CD4-positive, alpha-beta T cell treated with Interleukin-21 for 1 hour (primary cell): ENCODE measurements at places on chromosomes 5 and 9.

DNA sequence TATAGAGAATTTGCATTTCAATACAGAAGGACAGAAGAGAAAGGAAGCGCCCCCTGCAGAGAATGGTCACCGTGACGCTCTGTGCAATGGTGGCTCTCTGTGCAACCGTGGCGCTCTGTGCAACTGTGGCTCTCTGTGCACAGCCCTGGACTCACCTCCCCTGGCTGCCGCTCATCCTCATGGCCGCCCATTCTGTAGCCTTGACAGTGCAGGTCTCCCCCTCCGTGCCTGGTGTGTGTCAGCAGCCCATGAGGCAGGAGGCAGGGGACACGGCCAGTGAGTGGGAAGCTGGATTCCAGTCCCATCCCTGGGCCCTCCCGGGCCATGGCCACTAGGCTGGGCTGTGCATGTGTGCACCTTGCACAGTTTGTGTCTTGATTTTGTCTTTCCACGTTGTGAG lies 12.0 kb downstream of the EXOC3 start:
- DNase-seq = no peak

DNA sequence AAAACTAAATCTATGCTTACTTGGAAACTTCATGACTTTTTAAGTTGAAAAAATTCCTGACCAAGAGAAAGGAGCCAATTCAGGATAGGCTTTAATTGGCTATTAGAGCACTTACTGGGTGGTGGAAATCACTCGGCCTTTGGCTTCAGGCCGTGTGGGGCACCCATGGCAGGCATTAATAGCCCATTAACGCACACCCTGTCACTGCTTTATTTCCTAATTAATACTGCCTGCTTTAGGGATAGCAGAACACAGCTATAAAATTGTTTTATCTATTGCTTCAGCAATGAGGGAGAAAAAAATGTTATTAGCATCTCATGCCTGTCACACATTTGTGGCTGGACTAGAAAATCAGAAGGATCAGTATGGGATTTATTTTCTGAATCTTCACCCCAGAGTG lies 58.1 kb downstream of the PSAT1 start:
- DNase-seq = no peak

- DNase-seq = no peak
Observed at GRCh38 chr9:118269623-118270022, 565.4 kb downstream of the TLR4 start.

DNA sequence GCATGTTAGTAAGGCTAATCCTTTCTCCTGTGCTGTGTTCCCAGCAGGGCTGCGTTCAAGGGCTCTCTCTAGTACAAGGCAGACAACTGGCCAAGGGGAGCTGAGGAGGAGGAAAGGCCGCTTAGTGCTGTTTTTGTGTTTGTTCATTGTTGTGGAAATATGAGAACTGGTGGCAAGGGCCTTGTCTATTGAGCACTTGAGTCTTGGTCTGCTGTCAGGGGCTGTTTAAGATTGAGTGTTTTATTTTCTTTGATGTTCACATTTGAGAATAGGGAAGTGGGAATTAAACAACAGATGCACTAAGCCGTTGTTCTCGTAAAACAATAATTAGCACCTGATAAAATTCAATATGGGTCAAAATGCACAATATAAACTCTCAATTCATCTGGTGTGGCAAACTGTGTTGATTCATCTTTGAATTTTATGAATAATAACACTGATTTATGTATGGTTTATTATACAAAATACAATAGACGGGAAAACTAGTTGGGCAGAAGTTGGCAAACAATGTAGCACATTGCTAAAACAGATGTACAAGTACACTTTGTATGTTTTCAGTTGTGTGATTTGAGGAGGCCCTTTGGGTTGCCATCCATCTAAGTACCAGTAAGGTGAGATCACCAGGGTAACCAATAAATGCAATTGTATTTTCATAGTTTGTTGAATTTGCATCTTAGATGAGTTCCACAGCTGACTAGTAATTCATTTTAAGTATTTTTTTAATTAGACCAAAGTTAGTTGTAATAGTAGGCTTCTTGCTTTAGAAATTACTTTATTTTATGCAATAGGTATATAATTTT lies 97.6 kb upstream of the GRHPR start:
- DNase-seq = no peak

DNA sequence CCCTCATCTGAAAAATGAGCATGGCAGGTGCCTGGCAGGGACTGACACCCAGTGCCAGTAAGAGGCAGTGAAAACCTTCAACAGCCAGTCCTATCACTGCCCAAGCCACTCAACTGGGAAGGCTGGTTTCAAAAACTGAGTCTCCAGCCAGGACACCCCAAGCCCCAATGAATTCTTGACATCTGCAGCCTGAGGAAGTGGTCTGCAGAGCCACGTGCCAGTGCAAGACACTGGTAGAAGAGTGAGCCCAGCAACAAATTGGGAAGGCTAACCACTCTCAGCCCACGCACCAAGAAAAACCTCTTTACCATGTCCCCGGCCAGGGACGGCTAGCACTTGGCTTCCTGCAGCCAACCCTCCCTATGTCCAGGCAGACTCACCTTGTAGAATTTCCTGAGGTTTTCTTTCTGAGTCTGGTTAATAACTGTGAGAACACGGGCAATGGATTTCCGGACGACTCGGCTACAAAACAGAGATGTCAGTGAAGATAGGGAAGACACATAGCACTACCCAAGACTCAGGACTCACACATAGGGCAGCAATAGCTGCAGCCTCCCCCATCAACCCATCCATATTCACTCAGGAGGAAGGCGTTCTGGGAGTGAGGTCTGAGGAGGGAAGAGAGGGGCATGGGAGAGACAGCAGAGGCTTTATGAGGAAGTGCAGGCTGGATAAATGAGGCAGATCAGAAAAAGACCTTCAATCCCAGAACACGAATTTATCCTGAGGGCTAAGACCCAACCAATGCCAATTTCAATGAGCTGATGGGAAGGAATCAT lies 1.8 kb downstream of the RPL35 start:
- DNase-seq = no peak
